Nephron progenitor cell (in vitro differentiated cells): ENCODE measurements at places on chromosomes 16 and 17.

DNA sequence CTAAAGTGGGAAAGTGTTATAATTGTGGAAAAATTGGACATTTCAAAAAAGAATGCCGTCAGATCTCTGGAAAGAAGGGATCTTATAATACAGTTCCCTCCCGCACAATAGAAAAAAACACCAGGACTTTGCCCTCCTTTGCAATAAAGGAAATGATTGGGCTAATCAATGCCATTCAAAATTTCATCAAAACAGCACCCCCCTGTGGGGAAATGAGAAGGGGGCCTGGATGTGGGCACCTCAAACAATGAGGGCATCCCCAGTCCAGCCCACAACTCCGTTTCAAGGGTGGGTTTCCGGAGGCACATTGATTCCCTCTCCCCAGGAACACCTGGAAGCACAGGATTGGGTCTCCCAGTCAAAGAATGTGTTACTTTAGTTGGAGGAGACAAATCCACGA is 26.1 kb downstream of the CD300LG start:
- H3K4me3 ChIP-seq: no peak overlapping the region
- H3K27me3 ChIP-seq: peaks cover 21% of the 10 kb centered on the region
- no peak for DNase-seq
- H3K36me3 ChIP-seq: no peaks in the 10 kb centered on the region
- H3K4me1 ChIP-seq: peaks cover 9% of the 10 kb centered on the region

GRCh38 chr17:82232322-82232820 is 3.5 kb downstream of the SLC16A3 start:
- H3K27me3 ChIP-seq: peaks cover 3% of the 10 kb centered on the region
- peaks cover 41% of the 10 kb centered on the region for H3K4me1 ChIP-seq
- no peak overlapping the region for H3K27ac ChIP-seq
- DNase-seq: no peak

DNA sequence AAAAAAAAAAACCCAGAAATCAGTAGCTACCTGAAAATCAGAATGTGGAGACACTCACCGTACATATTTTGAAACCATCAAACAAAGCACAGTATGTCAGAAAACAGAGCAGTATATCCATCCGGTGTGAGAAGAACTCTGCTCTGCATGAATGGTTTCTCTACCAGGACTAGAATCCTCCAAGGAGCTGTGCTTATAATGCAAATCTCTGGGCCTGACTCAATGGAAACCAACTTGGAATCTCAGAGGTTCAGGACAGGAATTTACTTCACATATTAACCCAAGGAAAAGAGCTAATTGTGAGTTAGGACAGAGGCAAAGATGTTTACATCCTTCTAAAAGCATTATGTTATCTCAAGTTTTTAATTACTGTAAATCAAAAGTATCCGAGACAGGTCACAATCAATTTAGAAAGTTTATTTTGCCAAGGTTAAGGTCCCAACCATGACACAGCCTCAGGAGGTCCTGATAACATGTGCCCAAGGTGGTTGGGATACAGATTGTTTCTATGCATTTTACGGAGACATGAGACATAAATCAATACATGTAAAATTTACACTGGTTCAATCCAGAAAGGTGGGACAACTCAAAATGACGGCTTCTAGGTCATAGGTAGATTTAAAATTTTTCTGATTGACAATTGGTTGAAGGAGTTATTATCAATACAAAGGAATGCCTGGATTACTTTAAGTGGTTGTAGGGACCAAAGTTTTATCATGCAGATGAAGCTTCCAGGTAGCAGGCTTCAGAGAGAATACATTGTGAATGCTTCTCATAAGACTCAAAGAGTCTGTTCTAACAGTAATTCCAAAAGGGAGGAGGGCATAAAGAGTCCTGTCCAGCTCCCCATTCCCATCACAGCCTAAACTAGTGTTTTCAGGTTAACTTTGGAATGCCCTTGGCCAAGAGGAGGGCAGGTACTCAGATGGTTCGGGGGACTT is 164.1 kb downstream of the CDH8 start:
- H3K36me3 ChIP-seq: no peaks in the 10 kb centered on the region
- no peaks in the 10 kb centered on the region for H3K4me1 ChIP-seq
- H3K27me3 ChIP-seq: no peaks in the 10 kb centered on the region
- H3K27ac ChIP-seq: no peak overlapping the region
- DNase-seq: no peak
- H3K4me3 ChIP-seq: no peak overlapping the region

GRCh38 chr16:27862953-27863352 is 200.6 kb downstream of the GSG1L start:
- H3K27me3 ChIP-seq: peaks cover 8% of the 10 kb centered on the region
- DNase-seq: no peak
- H3K4me1 ChIP-seq: no peaks in the 10 kb centered on the region

- H3K36me3 ChIP-seq: no peaks in the 10 kb centered on the region
- H3K27me3 ChIP-seq: peaks cover 32% of the 10 kb centered on the region
- peak overlapping the region; percentile 30 for H3K4me3 ChIP-seq
- no peak for DNase-seq
- peaks cover 12% of the 10 kb centered on the region for H3K4me1 ChIP-seq
Observed at GRCh38 chr17:75589919-75590303, 2.3 kb downstream of the MYO15B start.

GRCh38 chr17:28509789-28510188 is 3.6 kb downstream of the FOXN1 start:
- peaks cover 81% of the 10 kb centered on the region for H3K4me1 ChIP-seq
- H3K4me3 ChIP-seq: no peak overlapping the region
- H3K36me3 ChIP-seq: no peaks in the 10 kb centered on the region
- H3K27ac ChIP-seq: peak overlapping the region; percentile 84

- no peaks in the 10 kb centered on the region for H3K27me3 ChIP-seq
- H3K4me1 ChIP-seq: peaks cover 33% of the 10 kb centered on the region
- no peak overlapping the region for H3K4me3 ChIP-seq
- DNase-seq: no peak
- no peak overlapping the region for H3K27ac ChIP-seq
Observed at GRCh38 chr17:75097865-75098264, 10.1 kb downstream of the SLC16A5 start.

GRCh38 chr17:75679706-75680211 is 12.6 kb downstream of the SAP30BP start:
- H3K36me3 ChIP-seq: peaks cover 32% of the 10 kb centered on the region
- H3K27me3 ChIP-seq: no peaks in the 10 kb centered on the region
- no peak for DNase-seq
- no peaks in the 10 kb centered on the region for H3K4me1 ChIP-seq

DNA sequence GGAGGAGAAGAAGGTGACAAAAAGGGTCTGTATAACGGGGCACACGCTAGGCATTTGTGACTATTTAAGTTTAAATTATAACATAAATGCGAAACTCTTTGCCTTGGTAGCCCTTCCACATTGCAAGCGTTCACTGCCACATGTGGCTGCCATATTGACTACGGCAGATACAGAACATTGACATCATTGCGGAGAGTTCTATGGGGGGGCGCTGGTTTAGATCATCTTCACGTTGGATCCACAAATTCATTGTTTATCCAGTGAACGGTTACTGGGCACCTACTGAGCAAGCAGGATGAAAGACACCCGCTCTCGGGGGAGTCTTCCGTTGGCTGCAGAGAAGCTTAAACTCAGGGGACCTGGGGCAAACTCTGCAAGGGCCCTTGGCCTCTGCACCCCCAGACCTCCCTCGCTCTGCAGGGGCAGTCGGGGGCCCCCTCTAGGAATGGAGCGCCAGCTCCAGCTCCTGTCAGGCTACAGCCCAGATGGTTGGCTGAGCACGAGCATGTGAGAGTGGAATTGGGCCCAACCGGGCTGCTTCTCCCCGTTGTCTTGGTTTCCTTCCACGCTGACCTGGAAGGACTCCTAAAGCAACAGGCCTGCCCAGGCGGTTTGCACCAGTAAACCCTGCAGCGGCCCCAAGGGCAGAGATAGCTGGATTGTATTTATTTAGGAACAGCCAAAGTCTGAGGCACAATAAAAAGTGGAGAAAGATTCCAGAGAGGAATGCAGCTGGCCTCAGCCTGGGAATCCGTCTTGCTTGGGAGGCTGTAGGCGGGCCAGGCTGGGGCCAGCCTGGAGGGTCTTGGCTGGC is 172.2 kb downstream of the SEC14L1 start:
- no peak overlapping the region for H3K4me3 ChIP-seq
- peaks cover 36% of the 10 kb centered on the region for H3K4me1 ChIP-seq
- H3K27ac ChIP-seq: peak overlapping the region; percentile 66

GRCh38 chr17:9309216-9309615 is 266.4 kb downstream of the STX8 start:
- H3K4me1 ChIP-seq: peaks cover 40% of the 10 kb centered on the region
- no peaks in the 10 kb centered on the region for H3K36me3 ChIP-seq
- peaks cover 6% of the 10 kb centered on the region for H3K27me3 ChIP-seq
- no peak overlapping the region for H3K4me3 ChIP-seq

DNA sequence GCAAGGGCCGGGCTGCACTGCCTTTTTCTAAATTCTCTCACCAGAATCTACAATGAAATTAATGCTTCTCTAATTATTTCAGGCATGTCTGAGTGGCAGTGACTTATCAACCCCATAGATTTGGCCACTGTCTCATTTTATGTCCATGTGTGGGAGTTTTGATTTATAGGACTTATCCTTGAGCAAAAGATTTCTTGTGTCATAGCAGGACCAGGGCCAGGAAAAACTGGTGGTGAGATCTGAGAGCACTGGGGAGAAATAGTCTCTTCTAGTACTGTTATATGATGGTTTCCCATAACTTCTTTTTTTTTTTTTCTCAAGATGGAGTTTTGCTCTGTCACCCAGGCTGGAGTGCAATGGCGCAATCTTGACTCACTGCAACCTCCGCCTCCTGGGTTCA is 1.5 kb upstream of the KRT23 start:
- no peak overlapping the region for H3K4me3 ChIP-seq
- DNase-seq: no peak
- peaks cover 7% of the 10 kb centered on the region for H3K27me3 ChIP-seq
- no peak overlapping the region for H3K27ac ChIP-seq
- peaks cover 15% of the 10 kb centered on the region for H3K4me1 ChIP-seq

DNA sequence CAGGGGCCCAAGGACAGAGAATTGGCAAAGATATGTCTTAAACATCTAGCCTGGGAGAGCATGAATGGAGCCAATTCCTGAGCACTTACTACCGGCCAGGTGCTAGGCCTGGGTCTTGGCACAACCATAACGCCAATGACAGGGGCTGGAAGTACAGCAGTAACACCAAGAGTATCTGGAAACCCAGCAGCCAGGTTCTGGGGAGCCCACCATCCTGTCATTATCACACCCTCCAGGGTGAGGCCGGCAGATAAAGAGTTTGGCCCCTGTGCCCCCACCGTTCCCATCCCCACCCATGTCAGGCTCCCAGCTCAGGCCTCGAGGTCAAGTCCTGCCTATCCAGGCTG is 508 bp upstream of the TMC8 start:
- no peaks in the 10 kb centered on the region for H3K36me3 ChIP-seq
- H3K4me1 ChIP-seq: peaks cover 39% of the 10 kb centered on the region
- DNase-seq: no peak
- peak overlapping the region; percentile 56 for H3K4me3 ChIP-seq
- peaks cover 29% of the 10 kb centered on the region for H3K27me3 ChIP-seq

- no peaks in the 10 kb centered on the region for H3K36me3 ChIP-seq
- H3K4me3 ChIP-seq: no peak overlapping the region
- no peak for DNase-seq
- no peak overlapping the region for H3K27ac ChIP-seq
- peaks cover 33% of the 10 kb centered on the region for H3K4me1 ChIP-seq
Observed at GRCh38 chr17:30346221-30346795, 12.5 kb upstream of the TMIGD1 start.

DNA sequence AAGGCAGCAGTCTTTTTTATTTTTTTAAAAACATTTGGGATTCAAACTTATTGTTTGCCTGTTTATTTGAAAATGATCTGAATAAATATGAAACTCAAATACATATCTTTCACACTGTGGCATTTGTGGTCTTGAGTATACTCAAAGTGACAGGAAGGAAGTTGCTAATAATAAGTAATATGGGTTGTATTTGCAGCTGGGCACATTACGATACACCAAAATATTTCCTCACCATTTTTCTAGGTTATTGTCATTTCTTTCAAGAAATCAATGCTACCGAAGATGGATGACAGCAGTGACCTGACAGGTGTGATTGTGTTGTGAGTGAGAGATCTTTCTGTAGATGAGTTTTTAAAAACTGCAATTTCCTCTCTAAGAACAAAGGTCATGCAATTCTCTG is 665.7 kb downstream of the CDH8 start:
- no peak overlapping the region for H3K27ac ChIP-seq
- H3K36me3 ChIP-seq: no peaks in the 10 kb centered on the region
- H3K4me1 ChIP-seq: no peaks in the 10 kb centered on the region
- DNase-seq: no peak
- H3K4me3 ChIP-seq: no peak overlapping the region
- peaks cover 12% of the 10 kb centered on the region for H3K27me3 ChIP-seq

DNA sequence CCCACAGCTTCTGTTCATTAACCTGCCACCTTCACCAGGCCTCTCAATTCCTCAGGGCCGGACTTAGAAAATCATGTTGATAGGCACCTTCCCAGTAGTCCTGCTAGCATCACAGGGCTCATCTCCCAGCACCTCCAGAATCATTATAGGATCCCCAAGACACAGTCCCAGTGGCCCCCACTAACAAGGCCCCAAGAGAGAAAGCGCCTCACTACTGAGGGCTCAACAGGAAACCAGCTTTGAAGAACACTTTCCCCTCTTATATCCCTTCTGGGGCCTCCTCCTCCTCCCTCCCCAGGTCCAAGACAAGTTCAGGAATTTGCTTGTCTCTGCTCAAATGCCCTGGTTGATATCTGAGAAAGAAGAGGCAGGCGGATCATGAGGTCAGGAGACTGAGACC is at the start of gene OR3A3:
OR3A3 (plus strand) TSS at position 301 of the 400 bp plus-strand sequence.
- H3K27me3 ChIP-seq: no peaks in the 10 kb centered on the region
- H3K36me3 ChIP-seq: no peaks in the 10 kb centered on the region
- DNase-seq: no peak
- no peak within 1 kb of the TSS for H3K27ac ChIP-seq

DNA sequence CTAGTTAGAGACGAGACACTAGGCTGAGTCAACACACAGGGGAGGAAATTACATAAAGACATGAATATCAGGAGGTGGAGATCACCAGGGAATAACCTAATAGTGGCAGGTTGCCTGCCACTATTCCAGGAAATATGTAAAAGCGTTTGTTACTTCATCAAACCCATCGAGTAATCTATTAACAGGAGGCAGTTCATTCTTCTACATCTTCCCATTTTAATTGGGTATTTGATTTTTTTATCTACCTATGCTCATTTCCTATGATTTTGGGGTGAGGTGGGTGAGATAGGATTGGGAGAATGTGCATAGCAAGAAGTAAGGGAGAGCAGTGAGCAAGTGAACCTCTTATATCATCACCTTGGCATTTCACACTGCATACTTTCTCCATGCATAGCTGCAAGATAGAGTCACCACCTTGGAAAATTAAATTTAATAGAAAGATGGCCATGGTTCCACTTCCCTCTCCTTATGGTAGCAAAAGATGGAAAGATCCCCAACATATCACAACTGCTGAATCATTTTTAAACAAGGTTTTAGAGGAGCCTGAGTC is 312.2 kb downstream of the TMEM114 start:
- H3K4me1 ChIP-seq: peaks cover 27% of the 10 kb centered on the region
- H3K27ac ChIP-seq: no peak overlapping the region
- H3K36me3 ChIP-seq: no peaks in the 10 kb centered on the region
- DNase-seq: no peak
- H3K4me3 ChIP-seq: no peak overlapping the region
- H3K27me3 ChIP-seq: no peaks in the 10 kb centered on the region

- no peak overlapping the region for H3K4me3 ChIP-seq
- H3K27ac ChIP-seq: no peak overlapping the region
- H3K36me3 ChIP-seq: peaks cover 11% of the 10 kb centered on the region
- H3K27me3 ChIP-seq: no peaks in the 10 kb centered on the region
- no peak for DNase-seq
- peaks cover 24% of the 10 kb centered on the region for H3K4me1 ChIP-seq
Observed at GRCh38 chr17:3026856-3027751, 36.3 kb downstream of the OR1D5 start.
